Cortex of kidney (tissue), 1 donor: ENCODE measurements at places on chromosomes 7 and 10.

GRCh38 chr7:86768967-86769760 is 125.5 kb downstream of the GRM3 start:
- no peak for DNase-seq

DNA sequence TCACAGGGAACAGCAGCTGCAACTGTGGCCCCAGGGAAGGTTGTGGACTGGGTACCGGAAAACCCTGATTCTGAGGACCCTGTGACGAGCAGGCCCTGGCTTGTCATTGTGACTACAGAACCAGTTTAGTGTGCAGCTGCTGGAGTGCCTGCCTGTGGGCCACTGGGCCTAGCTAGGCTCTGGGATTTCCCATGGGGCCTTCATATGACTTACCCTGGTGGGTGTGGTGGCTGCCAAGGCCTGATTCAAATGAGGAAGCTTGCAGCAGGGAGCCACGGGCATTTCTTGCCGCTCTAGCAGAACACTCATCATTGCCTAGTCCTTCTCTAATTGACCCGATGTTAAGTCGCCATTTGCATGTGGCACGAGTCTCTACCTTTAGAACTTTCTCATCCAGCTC is 14.7 kb upstream of the CAMK2G start:
- DNase-seq = no peak

- DNase-seq = no peak
Observed at GRCh38 chr7:359226-359765, 69.3 kb downstream of the FOXL3 start.

DNA sequence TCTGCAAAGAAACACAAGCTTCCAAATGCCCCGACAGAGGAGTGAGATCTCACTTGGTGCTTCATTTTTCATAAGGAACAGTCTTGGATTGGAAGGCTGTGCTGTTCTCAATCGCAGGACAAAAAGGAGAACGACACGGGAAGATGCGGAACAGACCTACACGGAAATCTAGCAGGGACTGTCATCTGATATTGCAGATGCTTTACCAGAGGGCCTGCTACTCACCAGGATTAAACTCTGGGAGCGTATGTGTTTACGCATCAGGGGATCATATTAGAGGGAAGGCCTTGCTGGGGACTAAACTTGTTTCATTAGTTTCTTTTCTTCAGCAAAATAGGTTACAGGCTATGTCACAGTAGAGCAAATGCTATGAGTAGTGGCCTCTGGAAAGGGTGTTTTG is 82.8 kb upstream of the EEPD1 start:
- no peak for DNase-seq

DNA sequence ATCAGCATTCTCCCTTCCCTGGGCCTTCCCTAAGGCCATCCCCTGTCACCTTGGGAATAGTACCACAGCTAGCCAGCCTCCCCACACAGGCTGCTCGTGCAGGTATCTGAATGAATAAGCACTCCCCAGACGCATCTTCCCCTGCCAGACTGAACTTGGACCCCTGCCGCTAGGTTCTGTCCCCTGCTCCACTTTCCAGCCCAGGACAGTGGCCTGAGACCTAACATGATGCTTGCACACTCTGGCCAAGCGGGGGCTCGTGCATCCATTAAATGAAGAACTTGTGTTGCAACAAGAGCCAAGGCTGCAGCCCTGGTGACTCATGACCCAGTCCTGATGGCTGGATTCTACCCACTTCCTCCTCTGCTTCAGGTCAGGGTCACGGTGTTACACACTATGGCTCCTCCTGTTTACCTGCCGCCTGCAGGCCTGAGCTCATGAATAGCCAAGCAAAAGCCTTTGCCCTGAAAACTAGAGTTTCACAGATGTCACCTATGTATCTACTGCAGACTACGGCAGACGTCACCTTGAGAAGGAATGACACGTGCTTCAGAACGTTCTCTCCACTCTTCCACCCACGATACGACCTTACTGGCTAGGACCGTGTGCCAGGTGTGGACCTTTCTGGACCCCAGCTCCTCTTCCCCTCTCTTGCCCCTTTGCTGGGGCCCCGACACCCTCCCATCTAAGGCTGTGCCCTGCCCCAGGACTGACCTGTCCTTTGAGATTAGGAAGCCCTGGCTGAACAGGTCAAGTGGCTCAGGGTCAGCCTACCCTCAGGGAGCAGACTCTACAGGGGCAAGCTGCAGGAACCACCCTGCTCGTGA is 6.5 kb downstream of the ASB13 start:
- no peak for DNase-seq

- no peak for DNase-seq
Observed at GRCh38 chr10:14191871-14192270, 138.9 kb downstream of the FRMD4A start.

DNA sequence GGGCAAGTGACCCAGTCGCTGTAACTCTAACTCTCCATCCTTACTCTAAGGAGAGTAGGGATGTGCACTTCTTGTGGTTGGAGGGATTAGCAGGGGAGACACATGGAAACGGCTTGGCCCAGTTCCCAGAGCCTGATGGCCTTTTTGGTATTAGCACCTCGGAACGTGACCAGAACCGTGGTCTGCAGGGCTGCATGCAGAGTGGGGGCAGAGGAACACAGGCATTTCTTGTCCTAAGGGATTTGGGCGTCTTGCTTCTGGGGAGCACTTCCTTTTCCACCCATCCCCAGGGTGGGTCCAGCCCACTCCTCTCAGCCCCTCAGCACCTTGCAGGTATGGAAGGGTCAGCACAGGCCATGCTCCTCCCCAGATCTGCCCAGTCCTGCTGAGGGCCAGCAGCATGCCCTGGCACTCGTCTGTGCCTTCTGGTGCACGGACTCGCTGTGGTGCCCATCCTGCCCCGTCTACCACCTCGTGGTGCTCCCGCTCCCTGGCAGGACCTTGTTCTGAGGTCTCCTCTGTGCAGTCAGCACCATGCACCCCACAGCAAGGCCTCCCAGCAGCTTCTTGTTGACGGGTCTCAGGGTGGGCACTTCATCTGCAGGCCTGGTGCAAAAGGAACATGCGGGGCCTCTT is 109.6 kb downstream of the ACTR3B start:
- DNase-seq = no peak

GRCh38 chr10:61280303-61280702 is 172.9 kb downstream of the TMEM26 start:
- DNase-seq = no peak

DNA sequence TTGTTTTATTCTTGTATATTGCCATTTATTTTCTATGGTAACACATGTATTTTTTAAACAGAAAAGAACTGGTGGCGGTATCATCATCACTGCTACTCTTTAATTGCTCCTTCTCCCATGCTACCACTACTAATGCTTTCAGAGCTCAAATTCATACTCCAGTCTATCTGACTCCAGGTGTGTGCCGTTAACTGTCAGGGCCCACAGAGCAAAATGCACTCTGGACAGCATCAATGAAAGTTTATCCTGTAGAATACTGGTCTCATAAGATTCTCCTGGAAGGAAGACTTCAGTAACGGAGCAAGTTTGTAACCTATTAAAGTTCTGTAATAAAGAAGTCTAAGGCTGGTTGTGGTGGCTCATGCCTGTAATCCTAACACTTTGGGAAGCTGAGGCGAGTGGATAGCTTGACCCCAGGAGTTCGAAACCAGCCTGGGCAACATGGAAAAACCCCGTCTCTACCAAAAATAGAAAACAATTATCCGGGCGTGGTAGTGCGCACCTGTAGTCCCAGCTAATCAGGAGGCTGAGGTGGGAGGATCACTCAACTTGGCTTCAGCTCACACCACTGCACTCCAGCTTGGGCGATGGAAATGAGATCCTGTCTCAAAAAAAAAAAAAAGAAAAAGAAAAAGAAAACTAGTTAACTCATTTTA is 18.4 kb downstream of the ZNRF2 start:
- DNase-seq = no peak

- DNase-seq = no peak
Observed at GRCh38 chr10:117884093-117884492, 162.6 kb downstream of the RAB11FIP2 start.

DNA sequence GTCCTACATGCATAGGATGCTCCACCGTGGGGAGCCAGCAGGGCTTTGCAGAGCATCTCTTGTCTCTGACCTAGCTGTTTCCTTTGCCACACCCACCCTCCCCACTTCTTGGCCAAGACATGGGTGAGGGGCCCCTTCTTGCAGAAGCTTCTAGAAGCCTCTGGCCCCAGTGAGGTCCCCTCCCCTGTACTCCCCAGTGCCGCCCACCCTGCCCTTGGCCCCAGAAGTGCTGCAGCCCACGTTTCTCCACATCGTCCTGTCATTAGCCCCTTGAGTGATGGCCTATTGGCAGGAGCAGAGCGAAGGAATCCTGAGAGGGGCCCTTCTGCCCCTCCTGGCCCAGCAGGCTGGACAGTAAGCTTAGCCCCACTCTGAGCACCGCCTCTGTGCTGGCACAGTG is 43.7 kb downstream of the ALOX5 start:
- DNase-seq = no peak

DNA sequence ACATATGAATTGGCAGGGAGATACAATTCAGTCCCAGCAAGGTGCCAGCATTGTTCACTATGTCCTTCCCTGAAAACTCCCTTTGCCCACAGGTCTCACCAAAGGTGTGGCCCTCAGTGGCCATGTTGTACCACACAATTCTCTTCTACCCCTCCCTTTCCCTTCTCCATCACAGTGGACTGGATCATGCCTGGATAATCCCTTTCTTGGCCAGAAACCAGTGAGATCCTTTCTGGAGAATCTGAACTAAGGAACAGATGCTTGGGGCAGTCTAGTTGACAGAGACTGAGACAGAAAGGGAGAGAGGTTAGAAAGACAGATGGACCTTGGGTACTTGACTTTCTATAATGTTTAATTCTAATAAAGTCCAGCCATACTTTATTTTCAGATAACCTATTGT is 9.5 kb downstream of the NMT2 start:
- DNase-seq = no peak

DNA sequence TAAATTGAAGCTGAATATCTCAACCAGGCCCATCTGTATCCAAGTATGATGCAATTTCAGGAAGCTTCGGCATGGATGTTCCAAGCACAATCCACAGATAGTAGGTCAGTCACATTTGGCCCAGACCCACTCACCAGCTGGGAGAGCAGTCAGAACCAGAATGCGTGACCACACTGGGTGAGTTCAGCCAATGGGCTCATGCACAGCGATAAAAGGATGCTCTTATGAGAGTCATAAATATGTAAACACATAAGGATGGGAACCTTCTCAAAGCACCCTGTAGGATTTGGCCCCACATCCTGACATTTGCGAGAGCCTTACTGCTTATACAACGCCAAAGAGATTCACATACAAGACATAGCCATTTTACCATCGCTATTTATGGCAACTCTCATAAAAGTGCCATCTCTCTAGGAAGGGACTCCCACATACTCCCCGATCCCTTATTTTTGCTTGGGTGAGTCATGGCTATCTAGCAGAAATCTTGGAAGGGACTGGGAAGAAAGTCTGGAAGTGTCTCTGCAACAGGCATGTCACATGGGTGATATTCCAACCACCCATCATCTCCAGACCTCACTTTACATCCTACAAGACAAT is 3.0 kb downstream of the AFAP1L2 start:
- DNase-seq = no peak

DNA sequence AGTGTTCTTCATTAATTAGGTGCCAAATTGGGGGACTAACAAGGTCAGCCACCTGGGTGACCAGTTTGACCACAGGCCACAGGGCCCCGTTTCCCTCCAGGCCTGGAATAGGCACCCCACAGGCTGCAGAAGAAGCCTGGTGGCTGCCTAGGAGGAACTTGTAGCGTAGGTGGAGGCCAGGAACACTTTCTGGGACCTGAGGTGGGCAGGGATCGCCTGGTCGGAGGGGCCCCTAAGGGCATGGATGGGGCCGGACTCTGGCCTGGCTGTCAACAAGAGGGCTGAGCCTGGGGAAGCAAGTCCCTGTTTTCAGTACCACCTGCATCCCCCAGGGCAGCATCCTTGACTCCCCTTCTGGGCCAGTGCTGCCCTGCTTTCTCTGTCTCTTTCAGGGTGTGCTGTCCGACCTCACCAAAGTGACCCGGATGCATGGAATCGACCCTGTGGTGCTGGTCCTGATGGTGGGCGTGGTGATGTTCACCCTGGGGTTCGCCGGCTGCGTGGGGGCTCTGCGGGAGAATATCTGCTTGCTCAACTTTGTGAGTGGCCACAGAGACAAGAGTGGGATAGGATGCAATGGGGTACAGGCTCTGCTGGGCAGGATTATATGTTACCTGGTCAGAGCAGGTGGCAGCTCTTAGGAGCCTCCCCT is 30.7 kb upstream of the SH2D4B start:
- no peak for DNase-seq

DNA sequence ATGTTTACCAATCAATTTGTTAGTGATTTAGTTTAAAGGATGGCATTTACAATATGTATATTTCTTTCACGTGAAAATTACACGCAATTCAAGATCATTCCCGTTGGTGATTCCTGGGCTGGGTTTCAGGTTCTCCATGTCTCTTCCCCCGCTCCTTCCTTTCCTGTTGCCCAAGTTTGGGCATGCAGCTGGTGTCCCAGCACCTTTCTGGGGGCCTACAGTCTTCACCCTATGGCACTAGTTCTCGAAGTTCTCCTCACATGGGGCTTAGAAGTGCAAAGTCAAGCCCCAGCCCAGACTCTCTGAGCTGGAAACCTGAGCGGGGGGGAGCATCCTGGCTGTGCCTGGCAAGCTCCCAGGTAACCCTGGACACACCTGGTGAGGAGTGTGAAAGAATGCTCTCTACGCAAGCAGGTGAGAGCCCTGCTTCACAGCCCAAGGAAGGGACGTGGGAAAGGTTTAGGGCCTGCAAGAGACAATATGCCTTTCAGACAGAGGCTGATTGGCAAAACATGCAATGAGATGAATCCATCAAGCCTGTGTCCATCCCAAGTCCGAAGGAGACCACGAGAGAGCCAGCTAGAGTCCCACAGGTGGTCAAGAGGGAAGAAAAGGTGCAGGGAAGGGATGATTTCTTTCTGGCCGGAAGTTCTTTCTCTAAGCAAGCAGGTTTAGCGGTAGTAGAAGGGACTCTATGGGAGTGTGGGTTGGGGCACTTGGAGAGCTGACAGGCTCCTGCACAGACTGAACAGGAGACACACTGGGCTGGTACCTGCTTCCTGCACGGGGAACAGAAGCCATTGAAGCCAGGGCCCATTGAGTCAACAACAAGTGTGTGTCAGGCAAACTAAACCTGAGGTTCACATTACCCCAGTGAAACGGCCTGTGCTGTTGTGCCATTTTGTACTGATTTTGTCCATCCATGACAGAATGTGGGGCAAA is 131.1 kb downstream of the ADARB2 start:
- no peak for DNase-seq

- no peak for DNase-seq
Observed at GRCh38 chr7:138746073-138746472, 44.9 kb upstream of the SVOPL start.

DNA sequence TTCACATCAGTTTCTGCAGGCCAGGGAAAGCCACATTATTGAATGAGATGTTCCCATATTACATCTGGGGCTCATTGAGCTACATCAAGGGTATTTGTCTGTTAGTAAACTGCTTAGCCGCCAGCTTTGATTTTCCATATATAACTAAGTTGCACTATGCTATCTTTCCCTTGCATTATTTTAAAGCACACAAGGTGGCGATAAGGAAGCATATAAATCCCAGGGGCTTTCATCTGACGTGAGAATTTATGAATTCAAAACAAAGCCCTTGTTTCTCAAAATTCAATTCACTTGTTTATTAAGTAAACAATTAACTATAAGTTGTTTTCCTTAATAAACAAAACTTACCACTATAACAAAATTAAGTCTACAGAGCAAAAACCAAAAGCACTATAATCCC is 334.1 kb upstream of the TPK1 start:
- no peak for DNase-seq
